ENCODE measurements at places on chromosomes 11 and 22.

DNA sequence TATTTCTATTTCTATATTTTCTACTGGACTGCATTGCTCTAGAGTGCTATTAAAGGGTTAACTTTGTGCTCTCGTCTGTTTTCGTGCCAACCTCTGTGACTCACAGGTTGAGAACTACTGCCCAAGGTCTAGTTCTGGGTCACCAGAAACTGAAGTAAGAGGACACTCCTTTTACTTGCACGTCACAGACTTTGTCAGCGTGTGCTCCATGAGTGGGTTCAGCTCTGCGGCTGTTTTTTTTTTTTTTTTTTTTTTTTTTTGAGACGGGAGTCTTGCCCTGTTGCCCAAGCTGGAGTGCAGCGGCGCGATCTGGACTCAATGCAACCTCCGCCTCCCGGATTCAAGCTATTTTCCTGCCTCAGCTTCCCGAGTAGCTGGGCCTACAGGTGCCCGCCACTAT lies 49.8 kb downstream of the CLMP start:
- H3K27ac ChIP-seq, result no peak overlapping the region
- H3K27me3 ChIP-seq, result no peaks in the 10 kb centered on the region
- no peaks in the 10 kb centered on the region for H3K36me3 ChIP-seq
- H3K4me1 ChIP-seq, result no peaks in the 10 kb centered on the region

DNA sequence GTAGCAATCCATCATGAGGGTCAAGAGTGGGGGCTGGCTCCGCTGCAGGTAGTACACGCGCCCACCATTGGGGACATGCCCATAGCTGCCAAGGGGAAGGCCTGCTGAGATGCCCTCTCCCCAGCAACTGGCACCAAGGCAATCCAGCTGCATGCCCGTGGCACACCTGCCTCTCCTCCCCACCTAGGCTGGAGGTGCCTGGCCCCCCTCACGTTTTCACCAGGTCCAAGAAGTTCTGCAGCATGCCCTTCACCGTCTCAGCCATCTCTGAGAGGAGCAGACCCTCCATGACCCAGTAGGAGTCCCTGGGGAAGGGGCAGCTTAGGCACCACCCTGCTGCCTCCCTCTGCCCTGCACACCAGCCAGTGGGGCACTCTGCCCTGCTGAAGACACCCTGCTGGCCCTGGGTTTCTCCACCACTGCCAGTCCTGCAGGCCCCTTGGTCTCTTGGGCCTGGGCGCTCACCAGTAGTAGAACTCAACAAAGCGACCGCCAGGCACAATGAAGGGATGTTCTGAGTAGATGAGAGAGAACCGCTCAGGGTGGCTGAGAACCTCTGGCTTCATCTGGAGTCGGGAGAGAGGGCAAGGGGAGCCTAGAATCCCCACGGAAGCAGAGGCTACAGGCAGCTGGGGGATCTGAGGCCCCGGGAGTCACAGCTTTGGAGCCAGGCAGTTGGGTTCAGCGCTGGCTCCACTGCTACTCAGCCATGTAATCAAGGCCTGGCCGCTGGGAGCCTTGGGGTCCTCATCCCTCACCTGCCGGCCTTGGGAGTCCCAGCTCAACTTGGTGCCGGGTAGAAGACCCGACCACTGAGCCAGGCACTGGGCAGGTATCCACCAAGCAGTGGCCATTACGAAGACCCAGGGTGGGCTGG lies 17.8 kb downstream of the TREH start:
- H3K4me3 ChIP-seq, result no peak overlapping the region
- H3K4me1 ChIP-seq, result no peaks in the 10 kb centered on the region
- no peaks in the 10 kb centered on the region for H3K36me3 ChIP-seq
- H3K27me3 ChIP-seq, result no peaks in the 10 kb centered on the region
- DNase-seq, result no peak
- H3K27ac ChIP-seq, result no peak overlapping the region

DNA sequence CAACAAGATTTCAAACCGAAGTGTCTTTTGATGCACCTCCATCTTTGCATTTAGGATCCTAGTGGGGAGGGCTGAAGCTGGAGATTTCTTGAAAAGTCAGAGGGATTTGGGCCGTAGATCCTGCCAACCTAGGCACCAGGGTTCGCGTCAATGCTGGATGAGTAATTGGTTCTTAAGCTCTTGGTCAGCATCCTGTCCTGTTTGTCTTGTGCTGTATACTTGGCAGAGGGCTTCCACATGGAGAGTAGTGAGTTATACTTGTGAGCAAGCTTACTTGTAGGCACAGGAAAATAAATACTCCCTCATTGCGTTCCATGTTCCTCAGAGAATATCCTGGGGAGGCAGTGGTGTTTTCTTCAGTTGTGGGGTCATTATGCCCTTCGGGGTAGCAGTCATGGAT lies 12.6 kb downstream of the INSC start:
- H3K4me3 ChIP-seq, result no peak overlapping the region
- DNase-seq, result no peak
- no peaks in the 10 kb centered on the region for H3K36me3 ChIP-seq
- H3K27ac ChIP-seq, result no peak overlapping the region
- H3K4me1 ChIP-seq, result peaks cover 7% of the 10 kb centered on the region

DNA sequence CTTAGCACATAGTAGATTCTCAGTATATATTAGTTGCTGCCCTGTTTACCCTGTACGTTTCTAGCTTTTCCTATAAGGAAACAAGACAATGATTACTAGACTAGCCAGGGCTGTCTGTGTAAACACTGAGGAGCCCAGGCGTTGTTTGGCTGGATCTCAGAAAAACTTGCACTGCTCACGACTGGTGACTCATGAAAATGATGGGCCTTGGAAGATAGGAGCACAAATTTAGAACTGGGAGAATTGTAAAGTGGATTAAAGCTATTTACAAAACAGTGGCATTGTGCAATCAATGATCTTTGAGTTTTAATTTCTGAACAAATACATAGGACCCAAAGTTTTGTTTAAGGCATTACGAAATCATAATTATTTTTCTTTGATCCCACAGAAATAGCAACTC lies 276.9 kb downstream of the FAM76B start:
- no peak overlapping the region for H3K27ac ChIP-seq
- H3K4me1 ChIP-seq, result no peaks in the 10 kb centered on the region
- peaks cover 10% of the 10 kb centered on the region for H3K27me3 ChIP-seq

- no peak overlapping the region for H3K4me3 ChIP-seq
- H3K4me1 ChIP-seq, result peaks cover 32% of the 10 kb centered on the region
- no peak overlapping the region for H3K27ac ChIP-seq
- no peak for DNase-seq
These were observed 17.1 kb downstream of the CRELD2 start for GRCh38 chr22:49935561-49935960.

DNA sequence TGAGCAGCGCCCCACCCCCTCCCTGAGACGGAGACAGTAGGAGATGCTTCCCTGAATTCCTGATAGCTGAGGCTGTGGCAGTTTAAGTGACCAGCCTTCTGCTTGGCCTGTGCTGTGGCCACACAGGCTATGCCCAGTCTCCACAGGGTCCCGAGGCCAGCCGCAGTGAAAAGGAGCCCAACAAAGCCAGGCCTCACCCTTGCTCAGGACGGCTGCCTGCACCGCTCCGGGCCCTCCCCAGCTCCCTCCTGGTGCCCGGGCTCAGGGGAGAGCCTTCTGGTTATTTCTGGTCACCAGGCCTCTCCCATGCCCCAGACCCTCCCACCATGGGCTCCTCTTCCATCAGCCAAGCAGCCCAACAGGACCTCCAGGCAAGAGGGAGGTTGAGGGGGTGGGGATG lies 28.8 kb downstream of the LRRC10B start:
- no peaks in the 10 kb centered on the region for H3K4me1 ChIP-seq
- no peaks in the 10 kb centered on the region for H3K36me3 ChIP-seq

- H3K36me3 ChIP-seq, result no peaks in the 10 kb centered on the region
- no peaks in the 10 kb centered on the region for H3K4me1 ChIP-seq
- H3K4me3 ChIP-seq, result no peak overlapping the region
- H3K27ac ChIP-seq, result no peak overlapping the region
- H3K27me3 ChIP-seq, result no peaks in the 10 kb centered on the region
These were observed 156.0 kb upstream of the CADM1 start for GRCh38 chr11:115660030-115660805.

GRCh38 chr11:69986440-69986787 lies 91.7 kb upstream of the ANO1 start:
- H3K27ac ChIP-seq, result no peak overlapping the region
- no peak overlapping the region for H3K4me3 ChIP-seq
- no peak for DNase-seq
- H3K27me3 ChIP-seq, result peaks cover 94% of the 10 kb centered on the region
- 0 out of 2 replicates have a peak, but pooled peaks cover 4% of the 10 kb centered on the region for H3K4me1 ChIP-seq
